Stimulated activated CD4-positive, alpha-beta T cell treated with anti-CD3 and anti-CD28 coated beads, Interleukin-4, amount 100 ng/mL, for 4 hours (primary cell): ENCODE measurements at places on chromosomes 12 and 14.

- no peak for DNase-seq
Observed at GRCh38 chr14:88614218-88614907, 51.5 kb downstream of the ZC3H14 start.

GRCh38 chr12:113222730-113223531 is 1.7 kb downstream of the TPCN1 start:
- DNase-seq: no peak

DNA sequence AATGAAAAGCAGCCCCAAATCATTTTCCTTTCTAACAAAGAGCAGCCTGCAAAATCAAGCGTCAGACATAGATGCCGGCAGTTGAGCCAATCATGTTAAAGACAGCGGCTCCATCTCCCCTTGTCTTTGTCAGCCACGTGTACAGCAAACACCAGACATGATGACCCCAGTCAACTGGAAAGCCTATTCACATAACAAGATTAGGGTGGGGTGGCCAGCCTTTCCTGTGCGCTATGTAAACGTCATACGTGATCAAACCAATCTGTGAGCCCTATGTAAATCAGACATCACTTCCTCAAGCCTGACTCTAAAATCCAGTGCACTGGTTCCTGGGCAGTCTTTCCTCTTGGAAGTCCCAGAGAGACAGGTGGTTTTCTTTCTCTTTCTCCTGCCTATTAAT is 9.9 kb upstream of the FICD start:
- no peak for DNase-seq

DNA sequence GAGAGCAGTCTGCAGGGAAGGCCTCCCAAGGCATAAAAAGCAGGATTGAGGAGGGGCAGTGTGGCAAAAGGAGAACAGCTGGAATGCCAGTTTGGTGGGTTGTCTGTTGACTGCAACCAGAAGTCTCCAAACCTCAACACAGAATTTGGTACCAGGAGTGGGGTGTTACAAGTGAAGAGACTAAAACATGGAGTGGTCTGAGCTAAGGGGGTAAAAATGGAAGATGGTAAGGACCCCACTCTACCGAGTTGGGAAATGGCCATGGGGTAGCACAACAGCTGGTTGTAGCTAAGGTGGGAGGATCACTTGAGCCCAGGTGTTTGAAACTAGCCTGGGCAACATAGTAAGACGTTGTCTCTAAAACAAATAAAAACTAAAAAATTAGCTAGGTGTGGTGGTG is 17.8 kb upstream of the KLC1 start:
- DNase-seq: no peak

- no peak for DNase-seq
Observed at GRCh38 chr12:39660101-39660500, 40.5 kb upstream of the ABCD2 start.

DNA sequence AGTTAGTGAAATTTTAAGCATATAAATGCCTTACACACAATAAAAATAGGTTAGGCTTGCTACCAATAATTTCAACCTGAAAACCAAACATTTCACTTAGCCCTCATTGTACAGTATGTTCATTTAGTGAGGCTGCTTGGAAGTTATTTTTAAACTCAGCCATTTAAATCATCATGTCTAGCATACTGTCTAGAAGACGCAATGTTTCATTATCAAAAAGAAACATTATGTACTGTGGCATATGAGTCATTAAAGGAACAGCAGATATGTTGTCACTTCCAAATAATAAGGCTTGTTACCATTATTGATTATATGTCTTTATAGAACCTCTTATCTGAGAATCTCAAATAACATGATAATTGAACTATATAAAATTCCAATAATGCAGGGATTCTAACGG is 304.7 kb downstream of the RMST start:
- DNase-seq: no peak

- no peak for DNase-seq
Observed at GRCh38 chr14:96370528-96370927, 7.2 kb downstream of the GSKIP start.

- no peak for DNase-seq
Observed at GRCh38 chr12:18057051-18057450, 32.9 kb downstream of the RERGL start.

- no peak for DNase-seq
Observed at GRCh38 chr12:3611860-3612703, 121.1 kb downstream of the PRMT8 start.

DNA sequence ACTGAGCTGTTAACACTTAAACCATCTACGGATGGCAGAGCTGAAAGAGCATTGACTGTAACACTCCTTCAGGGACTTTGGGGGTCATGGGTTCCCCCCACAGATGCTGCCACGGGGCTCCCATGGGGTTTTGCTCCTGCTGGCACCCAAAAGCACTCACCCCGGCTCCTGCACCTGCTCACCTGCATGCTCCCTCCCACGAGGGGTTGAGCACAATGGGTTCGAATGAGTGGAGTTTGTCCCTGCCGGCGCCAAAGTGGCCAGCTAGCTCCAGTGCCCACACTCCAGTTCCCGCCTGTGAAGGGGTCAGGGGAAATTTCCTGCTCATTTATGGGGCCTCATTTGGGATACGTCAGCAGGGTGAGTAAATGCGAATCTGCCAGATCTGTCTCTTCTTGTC is 40.7 kb downstream of the TNFAIP2 start:
- no peak for DNase-seq

GRCh38 chr12:106767206-106767605 is 7.3 kb upstream of the RIC8B start:
- no peak for DNase-seq

GRCh38 chr12:108768591-108769500 is 37.5 kb upstream of the CORO1C start:
- DNase-seq: no peak

- DNase-seq: no peak
Observed at GRCh38 chr14:37056473-37056872, 115.9 kb downstream of the SLC25A21 start.

DNA sequence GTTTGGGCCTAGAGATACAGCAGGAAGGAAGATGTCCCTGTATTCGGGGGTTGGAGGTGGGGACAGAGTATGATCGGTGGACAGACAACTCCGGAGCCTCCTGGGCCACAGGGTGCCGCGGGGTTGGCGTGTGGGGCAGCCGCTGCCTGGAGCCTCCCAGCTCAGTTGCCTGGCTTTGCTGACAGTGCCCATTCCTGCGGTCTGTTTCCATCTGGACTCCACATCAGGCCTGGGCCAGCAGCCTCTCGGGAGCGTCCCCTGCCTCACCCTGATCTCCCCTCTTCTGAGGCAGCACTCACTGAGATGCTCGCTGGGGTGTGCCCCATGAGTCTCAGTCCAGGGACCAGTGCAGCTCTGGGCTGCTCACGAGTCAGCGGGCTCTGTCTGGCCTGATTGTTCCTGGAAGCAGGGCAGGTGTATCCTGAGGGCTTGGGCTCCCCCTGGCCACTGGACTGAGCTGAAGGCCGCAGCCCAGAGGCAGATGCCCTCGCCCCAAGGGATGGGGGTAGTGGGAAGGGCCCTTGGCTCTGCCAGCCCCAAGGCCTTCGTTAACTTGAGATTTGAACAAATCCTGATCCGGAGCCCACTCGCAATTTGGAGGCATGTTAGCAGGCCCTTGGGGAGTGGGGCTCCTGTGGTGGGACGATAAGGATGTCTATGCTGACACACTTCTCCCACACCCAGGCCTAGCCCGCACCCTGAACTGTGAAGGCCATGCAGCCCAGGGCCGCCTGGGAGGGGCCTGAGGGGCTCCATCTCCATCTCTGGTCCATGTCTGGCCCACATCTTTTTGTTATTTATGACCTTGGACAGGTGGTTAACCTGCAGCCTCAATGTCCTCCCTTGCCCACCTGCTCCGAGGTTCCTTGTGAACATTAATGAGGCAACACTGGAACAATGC is 7.5 kb downstream of the HIP1R start:
- DNase-seq: no peak
